AG10803 (cell line): ENCODE measurements at places on chromosomes 6 and 20.

GRCh38 chr20:16865406-16865805 lies 117.2 kb downstream of the OTOR start:
- DNase-seq = no peak

DNA sequence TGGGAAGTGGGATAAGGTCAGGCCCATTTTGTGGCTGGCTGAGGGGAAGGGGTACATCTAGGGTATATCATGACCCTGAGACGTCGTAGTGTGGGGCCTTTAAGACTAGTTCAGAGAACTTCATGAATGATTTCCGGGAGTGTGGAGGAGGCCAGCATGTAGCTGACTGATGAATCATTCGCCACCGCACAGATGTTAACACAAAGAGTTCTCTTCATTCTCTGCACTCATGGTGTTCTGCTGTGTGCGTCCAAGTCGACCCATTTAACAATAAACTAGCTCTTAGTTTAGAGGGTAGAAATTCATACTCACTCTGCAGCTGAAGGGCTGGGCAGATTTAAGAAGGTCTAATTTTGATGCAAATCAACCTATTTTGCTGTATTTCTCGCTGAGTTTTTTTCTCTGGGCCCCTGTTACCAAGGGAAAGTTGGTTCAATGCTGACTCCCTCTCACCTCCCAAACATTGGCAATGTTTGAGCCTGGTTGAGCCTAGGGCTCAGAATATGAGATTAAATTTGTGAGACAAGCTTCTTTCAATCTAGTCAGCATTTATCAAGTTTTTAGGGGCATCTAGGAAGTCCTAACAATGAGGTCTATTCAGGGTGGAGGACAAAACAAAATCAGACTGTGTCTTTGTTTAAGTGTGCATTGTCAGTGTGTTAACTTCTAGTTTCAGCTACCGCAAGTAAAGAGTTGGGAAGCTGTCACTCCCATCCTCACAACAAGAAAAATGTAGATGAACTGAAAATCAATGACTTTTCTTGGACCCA lies 106.8 kb upstream of the CBLN4 start:
- DNase-seq = no peak

DNA sequence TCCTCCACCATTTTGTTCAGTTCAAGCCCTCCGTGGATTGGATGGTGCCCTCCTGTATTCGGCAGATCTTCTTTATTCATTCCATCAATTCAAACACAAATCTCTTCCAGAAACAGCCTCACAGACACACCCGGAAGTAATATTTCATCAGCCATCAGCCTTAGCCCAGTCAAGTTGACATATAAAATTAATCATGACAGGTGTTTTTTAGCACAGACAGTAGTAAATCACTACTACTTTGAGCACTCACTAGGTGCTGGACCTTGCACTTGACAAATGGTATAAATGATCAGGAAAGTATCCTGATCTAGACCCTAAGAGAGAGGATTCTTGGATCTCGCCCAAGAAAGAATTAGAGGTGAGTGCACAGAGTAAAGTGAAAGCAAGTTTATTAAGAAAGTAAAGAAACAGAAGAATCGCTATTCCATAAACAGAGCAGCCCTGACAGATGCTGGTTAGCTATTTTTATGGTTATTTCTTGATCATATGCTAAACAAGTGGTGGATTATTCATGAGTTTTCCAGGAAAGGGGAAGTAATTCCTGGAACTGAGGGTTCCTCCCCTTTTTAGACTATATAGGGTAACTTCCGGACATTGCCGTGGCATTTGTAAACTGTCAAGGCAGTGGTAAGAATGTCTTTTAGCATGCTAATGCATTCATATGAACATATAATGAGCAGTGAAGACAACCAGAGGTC lies 194.6 kb upstream of the LAMP5 start:
- DNase-seq = no peak

DNA sequence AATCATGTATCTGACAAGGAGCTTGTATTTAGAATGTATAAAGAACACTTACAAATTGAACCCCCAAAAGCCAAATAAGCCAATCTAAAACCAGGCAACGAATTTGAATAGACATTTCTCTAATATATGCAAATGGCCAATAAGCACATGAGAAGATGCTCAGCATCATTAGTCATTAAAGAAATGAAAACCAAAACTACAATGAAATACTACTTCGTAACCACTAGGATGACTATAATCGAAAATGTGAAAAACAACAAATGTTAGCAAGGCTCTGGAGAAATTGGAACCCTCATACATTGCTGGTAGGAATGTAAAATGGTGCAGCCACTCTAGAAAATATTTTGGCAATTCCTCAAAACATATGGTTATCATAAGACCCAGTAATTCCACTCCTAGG lies 105.8 kb upstream of the TOP1 start:
- DNase-seq = no peak

DNA sequence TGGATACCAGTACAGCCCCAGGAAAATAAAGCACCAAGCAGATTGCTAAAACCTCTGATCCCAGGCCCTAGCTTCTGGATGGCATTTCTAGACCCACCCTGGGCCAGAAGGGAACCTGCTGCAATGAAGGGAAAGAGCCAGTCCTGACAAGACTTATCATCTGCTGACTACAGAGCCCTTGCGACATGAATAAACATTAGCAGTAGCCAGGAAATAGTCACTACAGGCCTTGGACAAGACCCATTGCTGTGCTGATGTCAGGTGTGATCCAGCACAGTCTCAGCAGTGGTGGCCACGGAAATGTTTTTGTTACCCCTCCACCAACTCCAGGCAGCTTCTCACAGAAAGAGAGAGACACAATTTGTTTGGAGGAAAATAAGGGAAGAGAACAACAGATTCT lies 399.3 kb downstream of the HAO1 start:
- DNase-seq = no peak

DNA sequence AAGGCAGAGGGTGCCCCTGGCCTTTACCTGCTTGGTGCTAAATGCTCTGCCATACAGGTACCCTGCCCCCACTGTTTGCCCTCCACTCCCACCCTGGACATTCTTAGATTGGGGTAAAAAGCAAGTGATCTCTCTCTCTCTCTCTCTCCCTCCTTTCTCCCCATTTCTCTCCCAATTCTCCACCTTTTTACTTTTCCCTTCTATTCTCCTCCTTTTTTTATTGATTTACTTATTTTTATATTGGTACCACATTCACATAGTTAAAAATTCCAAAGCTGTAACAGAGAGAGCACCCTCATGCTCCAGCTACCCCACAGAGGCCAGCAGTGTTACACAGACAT lies 37.7 kb upstream of the ID1 start:
- no peak for DNase-seq

GRCh38 chr20:14617123-14617522 lies 279.7 kb upstream of the FLRT3 start:
- DNase-seq = no peak

GRCh38 chr20:35277531-35278395 lies at the start of gene MMP24OS:
TSS of gene MMP24OS (minus strand) at chr20:35278122. CDS start at chr20:35277929, 193 bp downstream.
- DNase-seq = peak; percentile 82

GRCh38 chr20:53370345-53370961 lies 223.2 kb downstream of the ZNF217 start:
- no peak for DNase-seq

DNA sequence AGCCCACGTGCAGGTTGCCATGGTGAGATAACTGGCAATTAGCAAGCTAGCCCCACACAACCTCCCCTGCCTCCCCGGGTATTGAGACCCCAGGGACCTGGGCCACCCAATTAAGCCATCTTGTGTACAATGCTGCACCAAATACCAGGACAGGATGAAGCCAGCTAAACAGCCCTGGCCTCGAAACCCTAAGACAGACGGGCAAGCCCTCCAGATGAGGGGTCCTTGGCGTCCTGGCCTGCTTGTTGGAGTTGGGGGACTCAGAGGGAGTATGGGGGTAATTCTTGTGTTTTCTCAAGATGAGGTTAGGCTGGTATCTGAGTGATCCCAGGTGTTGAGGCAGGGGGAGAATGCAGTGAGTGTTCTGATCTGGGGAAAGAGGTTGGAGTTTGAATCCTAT lies 8.8 kb upstream of the MAPRE1 start:
- DNase-seq = no peak

DNA sequence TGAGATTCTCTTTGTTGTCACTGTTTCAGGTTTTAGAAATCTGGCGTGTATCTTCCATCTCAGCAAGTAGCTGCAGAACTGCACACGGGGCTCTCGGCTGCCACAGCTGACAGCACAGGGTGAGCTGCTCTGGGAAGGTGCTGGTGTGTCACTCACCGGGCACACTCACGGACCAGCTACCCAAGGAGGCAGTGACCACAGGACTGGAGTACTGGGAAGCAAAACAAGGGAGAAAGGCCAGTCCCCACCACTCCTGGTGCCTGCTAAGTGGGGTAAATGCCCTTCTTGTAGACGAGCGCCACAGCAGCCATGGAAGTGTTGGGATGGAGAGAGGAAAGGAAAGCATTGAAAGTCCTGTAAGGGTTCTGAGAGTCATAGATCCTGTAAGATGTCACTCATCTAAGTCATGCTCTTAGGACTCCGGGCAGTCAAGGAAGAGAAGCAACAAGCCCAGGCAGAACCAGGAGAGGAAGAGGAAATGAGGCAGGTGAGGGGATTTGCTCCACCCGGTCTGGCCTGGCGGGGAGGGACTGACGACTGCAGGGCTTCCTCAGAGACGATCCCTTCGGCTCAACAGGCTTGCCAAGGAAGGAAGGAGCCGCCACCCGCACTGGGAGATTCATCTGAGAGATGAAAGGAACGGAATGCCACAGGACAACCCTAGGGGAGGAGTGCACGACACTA lies 48.1 kb downstream of the PRDM1 start:
- DNase-seq = no peak

- DNase-seq = no peak
Observed at GRCh38 chr6:104930939-104931338, 26.0 kb upstream of the LIN28B start.

- DNase-seq = peak; percentile 64
Observed at GRCh38 chr6:56804996-56805395, 149.9 kb upstream of the BEND6 start.

GRCh38 chr6:3199382-3199781 lies 28.1 kb downstream of the TUBB2B start:
- DNase-seq = no peak

GRCh38 chr20:48586730-48587129 lies 241.1 kb downstream of the PREX1 start:
- no peak for DNase-seq

GRCh38 chr20:21272279-21272678 lies 30.9 kb upstream of the XRN2 start:
- peak; percentile 17 for DNase-seq

- DNase-seq = peak; percentile 90
Observed at GRCh38 chr6:129749749-129750120, 39.8 kb upstream of the ARHGAP18 start.

DNA sequence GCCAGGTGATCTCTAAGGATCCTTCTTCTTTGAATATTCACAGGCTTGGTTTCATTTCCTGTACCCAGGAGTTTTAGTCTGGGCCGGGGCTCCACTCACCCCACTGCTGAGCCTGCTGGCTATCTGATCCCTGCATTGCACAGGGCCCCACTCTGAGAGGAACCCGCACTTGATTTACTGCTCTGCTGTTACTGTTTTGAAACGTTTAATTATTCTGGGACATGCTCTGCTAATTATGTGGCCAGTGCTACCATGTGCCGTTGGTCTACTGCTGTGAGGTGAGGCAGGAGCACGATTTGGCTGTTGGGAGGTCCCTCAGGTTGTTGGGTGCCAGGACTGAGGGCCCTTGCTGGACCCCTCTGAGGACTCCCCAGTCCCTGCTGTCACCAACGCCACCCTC lies 108.7 kb upstream of the SIRPA start:
- DNase-seq = no peak

GRCh38 chr6:117477988-117478852 lies 4.3 kb upstream of the DCBLD1 start:
- no peak for DNase-seq

GRCh38 chr6:134175532-134176263 lies 123.3 kb upstream of the SLC2A12 start:
- DNase-seq = peak; percentile 71

DNA sequence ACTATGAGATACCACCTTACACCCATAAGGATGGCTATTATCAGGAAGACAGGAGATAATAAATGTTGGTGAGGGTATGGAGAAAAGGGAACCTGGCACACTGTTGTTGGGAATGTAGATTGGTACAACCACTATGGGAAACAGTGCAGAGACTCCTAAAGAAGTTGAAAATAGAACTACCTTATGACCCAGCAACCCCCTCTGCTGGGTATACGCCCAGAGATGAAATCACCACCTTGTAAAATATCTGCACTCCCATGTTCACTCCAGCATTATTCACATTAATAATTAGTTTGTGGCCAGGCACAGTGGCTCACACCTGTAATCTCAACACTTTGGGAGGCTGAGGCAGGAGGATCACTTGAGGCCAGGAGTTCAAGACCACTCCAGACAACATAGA lies 26.8 kb downstream of the ZBTB9 start:
- DNase-seq = no peak

- DNase-seq = no peak
Observed at GRCh38 chr6:108363889-108364313, 69.0 kb downstream of the AFG1L start.

GRCh38 chr6:20991910-20992309 lies 457.7 kb downstream of the CDKAL1 start:
- peak; percentile 25 for DNase-seq

DNA sequence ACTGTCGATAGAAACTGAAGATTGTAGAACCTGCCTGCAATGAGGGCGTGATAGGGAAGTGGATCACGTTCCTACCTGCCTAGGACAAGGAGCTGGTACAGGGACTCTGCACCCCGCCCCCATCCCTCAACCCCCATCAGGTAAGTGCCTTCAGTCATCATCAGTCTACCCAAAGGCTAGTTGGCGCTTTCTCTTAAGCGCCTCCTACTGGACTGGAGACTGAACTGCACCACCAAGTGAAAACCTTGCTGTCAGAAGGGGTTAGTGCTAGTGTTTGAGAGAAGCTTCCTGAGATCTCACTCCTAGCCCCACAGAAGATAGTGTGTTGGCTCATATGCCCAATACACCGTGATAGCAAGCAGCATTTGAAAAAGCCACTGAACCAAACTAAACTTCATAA lies 706.5 kb upstream of the MAN1A1 start:
- DNase-seq = no peak

GRCh38 chr6:36459501-36459900 lies 16.7 kb downstream of the KCTD20 start:
- DNase-seq = no peak

DNA sequence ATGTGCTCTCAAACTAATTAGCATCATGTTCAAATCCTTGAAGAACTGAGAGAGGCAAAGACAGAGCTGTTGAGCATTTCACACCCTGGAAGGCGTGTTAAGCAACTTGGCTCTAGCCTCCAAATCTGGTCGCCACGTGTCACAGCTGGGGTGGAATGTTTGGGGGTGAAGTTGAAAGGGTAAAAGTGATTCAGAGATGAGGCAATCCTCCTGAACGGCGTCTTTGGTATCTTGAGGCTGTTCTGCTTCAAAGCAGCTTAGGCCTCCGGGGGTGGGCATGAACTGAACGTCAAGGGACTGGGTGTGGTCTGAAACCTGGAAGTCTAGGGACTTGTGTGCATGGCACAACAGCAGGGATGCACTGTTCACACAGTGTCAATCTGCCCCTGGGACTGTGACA lies 62.3 kb downstream of the TRAM2 start:
- peak; percentile 93 for DNase-seq

DNA sequence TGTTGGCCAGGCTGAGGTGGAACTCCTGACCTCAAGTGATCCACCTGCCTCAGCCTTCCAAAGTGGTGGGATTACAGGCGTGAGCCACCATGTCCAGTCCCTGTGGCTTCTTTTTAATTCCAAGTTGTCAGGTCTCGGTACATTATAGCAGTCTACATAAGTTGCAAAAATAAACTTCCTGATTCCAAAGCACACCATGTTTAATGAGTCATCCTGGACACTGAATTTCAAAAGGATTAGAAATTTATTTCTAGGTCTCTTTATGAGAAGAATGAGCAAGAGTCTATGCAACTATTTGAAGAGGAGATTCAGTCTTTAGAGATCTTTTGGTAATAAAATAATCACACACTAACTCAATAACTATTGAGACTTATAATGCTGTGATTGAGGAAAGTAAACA lies 63.9 kb upstream of the MCHR2 start:
- no peak for DNase-seq
